ENCODE measurements at places on chromosomes 6 and 20.

DNA sequence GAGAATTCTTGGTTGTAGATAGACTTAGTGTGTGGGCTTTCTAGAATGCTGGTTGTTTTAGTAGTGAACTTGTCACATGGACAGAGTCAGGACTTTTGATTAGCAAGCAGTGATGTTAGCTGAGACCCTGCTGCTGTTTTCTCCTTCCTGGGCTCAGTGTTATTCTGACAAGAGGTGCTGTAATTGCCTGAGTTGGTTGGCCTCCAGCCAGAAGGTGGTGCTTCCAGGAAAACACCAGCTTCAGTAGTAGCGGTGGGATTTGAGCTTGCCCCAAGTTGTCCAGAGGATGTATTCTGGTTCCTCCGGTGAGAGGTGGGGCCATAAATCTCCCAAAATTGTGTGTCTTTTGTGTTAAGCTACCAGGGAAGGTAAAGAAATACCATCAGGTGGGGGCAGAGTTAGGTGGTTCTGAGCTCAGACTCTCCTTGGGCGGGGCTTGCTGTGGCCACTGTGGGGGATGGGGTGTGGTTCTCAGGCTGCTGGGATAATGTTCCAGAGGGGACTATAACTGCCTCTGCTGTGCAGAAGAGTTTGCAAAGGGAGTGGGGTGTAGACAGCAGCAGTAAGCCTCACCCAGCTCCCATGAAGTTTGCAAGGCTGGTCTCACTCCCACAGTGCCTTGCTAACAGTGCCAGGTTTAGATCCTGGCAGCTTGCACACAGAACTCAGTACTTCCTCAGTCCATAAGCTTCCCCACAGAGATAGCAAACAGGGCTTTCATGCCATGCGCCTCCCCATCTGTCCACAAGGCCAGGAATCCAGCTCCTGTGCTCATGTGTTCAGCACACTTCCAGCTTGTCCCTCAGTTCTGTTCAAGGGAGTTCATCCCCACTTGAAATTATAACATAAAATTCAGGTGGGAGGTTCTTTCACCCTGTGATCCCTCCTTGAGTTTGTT lies 278.4 kb upstream of the PTCHD4 start:
- peak; percentile 25 for DNase-seq

GRCh38 chr6:134026597-134026996 lies 25.8 kb downstream of the SLC2A12 start:
- peak; percentile 17 for DNase-seq

- DNase-seq = no peak
Measured at GRCh38 chr6:75126518-75126917, 79.3 kb downstream of the COL12A1 start.

DNA sequence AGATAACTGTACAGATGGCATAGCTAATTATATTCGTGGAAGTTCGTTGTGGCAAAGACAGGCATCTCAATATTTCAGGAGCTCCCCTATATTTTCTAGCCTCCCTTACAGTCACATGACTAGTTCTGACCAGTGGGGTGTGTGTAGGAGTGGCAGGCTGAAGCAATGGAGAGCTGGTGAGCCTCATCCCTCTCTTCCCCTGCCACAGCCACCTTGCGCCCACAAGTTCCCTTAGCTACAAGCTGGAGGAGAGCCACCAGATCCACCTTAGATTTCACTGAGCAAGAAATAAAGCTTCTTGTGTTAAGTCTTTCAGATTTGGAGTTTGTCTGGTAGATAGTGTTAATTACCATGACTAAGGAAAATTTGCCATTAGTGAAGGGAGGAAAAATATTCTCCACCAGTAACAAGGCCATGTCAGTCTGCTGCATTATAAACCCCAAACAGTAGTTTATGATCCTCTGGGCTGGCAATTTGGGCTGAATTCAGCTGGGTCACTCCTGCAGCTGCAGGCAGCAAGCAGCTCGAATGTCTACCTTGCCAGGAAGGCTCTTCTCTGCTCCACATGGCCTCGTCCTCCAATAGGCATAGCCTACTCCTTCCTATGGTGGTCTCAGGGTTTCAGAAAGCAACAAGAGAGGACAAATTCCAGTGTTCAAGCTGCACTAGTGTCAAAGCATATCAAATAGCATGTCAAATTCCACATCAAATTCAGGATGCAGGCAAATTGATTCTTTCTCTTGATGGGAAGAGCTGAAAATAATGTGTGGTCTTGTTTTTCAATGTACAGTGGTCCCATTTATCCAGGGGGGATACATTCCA lies 7.4 kb upstream of the RBCK1 start:
- peak; percentile 53 for DNase-seq

GRCh38 chr6:148440877-148441453 lies 98.3 kb downstream of the SASH1 start:
- peak; percentile 49 for DNase-seq

DNA sequence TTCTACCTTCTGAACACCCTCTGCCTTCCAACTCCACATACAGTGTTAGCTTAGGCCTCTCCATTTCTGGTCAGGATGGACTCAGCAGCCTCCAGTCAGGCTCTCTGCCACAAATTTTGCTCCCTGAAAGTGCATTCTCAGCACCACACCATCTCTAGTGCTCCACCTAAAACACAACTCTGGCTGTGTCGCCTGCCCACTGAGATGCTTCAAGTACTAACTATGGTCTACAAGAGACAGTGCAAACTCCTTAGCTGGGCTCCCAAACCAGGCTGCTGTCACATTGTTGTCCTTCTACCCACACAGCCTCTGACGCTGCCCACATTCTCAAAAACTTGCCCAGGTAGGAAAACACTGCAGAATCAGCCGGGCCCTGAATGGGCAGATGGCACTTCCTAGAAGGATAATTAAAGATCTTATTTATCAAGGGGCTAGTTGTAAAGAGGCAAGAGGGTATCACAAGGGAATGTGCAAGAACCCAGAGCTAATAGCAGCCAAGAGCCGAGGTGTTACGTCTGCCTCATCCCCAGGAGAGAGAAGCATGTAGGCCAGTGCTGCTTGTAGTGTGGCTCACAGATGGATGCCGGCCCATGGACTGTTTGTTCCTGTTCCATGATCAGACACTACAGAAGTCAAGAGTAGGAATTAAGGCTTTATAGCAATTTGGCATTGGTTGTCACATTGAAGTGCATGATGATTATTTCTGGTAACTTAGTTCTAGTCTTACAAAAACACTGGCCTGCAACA lies 189.7 kb downstream of the LRFN2 start:
- no peak for DNase-seq

DNA sequence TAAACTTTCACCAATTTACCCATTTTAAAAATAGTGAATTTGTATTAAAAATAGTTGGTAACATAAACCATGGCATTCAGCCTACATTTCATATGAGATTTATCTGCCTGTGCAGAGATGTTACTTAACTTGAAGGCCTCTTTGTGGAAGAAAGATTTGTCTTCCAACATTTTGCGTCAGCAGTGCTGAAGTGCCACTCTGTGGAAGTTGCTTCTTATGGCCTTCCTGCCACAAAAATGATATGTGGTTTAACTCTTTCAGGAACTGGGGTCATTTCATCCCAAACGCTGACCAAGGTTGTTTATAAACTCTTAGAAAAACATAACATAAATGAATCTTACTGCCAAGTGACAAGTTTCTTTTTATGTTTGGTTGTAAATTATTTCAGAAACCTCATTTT lies 246.8 kb downstream of the ARID1B start:
- DNase-seq = no peak
